Muscle of back (tissue), 13 donors: ENCODE measurements at places on chromosomes 1 and 21. TPM values are rescaled to one million over a fixed set of nuclear protein-coding genes. Genes with fewer than 3 reads are reported as not detected.

GRCh38 chr1:151834239-151834638 lies 2.6 kb upstream of the RORC start:
- DNase-seq = no peak

GRCh38 chr1:116808200-116808847 lies 54.1 kb downstream of the CD2 start:
- no peak for DNase-seq

- DNase-seq = no peak
These were observed 12.0 kb downstream of the SLAMF8 start for GRCh38 chr1:159838715-159839114.

- DNase-seq = no peak
These were observed 12.7 kb upstream of the CTRC start for GRCh38 chr1:15425521-15425920.

GRCh38 chr1:1000357-1001056 lies 610 bp upstream of the HES4 start:
- peak; percentile 87 for DNase-seq

Gene POGK
- 19.8 TPM for polyA plus RNA-seq

DNA sequence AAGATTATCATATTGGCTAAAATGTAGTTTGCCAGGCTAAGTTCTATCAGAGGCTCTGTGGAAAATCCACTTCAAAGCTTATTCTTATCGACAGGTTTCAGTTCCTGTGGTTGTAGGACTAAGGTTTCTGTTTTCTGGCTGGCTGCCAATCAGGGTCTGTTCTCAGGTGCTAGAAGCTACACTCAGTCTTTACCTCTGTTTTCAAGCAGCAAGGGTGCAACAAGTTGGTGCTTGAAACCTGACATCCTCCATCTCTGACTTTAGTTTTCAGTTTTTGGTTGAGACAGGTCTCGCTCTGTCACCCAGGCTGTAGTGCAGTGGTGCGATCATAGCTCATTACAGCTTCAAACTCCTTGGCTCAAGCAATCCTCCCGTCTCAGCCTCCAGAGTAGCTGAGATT lies 15.3 kb upstream of the TMCO2 start:
- DNase-seq = no peak

- no peak for DNase-seq
These were observed 17.2 kb downstream of the OMA1 start for GRCh38 chr1:58529284-58529683.

Gene TNN
- polyA plus RNA-seq = 3.7 TPM

DNA sequence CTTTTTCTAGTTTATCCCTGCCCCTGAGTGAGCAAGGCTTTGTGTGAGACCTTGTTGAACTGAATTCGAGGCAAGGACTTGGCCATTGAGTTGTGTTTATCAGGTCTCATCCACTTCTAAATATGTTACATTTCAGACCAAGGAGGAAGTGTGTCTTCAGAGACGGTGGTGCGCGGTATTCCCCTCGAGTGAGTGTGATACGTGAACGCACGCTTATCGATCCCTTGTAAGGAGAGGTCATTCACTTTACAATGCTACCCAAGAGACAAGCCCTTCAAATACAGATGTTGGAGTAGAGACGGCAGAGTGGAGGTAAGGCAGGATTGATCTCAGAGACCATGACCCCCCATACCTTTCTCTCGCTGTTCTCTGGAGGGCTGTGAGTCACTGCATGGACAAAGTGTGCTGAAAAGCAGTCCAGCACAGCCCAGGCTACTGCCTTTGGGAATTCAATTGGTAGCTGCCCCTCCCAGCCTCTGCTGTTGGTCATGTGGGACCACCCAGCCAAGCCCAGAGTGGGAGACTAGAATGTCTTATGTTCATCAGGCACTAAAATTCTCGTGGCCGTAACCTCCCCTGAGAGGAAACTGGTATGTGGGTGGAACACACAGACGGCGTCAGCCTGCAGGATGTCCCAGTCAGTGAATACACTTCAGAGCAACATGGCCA lies 16.3 kb upstream of the MTARC1 start:
- DNase-seq = no peak

DNA sequence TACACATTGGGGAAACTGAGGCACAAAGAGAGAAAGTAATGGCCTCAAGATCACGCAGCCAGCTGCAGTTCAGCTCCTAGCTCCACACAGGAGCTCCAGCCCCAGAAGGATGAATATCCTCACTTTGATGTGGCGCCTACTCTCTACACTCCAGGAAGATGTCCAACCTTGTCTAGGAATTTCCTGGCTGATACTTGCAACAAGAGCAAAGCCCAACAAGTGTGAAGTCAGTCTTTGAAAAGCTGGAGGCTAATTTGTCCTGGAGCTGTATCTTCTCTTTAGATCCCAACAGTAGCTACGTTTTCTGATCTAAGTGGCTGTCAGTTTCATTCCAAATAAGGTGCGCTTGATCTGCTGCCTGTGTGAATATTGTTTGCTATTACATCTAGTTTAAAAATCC lies 344.9 kb downstream of the PTPRU start:
- peak; percentile 10 for DNase-seq

Gene HES3
- polyA plus RNA-seq = not detected

Gene CFAP57
- polyA plus RNA-seq = 0.23 TPM

- no peak for DNase-seq
These were observed 28.2 kb downstream of the TCEANC2 start for GRCh38 chr1:54081306-54082270.

Gene SLC2A5
- 8.1 TPM for polyA plus RNA-seq

DNA sequence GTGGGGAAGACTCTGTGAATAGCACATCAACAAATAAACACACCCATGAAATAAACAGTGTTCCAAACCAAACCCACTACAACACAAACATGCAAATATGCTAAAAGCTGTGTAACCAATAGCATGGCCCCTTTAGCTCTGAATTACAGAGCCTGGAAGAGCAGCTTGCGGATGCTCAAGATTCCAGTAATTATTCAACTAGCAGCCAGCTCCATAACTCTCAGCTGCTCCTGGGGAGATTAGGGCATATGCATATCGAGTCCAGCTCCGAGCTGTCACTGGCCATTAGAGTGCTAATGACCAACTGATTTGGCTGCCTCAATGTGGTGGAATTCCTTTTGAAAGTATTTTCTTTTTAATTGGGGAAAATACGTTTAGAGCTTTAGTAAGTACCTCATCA lies 207.1 kb downstream of the HHAT start:
- DNase-seq = no peak

Gene ELF3
- 0.65 TPM for polyA plus RNA-seq

DNA sequence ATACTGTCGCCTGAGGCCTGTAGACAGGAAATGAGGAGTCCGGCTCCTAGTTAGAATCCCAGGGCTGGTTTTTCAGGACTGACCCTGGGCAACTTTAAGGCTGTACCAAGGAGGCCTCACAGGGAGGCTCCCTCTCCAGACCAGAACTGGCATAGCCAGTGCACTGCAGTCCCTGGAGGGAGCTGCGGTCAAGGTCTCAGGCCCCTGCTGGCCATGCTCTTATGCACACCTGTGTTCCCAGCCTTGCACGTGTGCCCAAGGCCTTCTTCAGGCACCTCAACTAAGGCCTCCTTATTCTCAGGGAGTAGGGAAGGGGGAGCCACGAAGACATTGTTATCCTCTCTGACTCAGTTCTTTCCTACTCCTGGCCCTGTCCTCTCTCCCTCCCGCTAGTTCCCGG lies 22.0 kb upstream of the IFNAR1 start:
- DNase-seq = no peak

DNA sequence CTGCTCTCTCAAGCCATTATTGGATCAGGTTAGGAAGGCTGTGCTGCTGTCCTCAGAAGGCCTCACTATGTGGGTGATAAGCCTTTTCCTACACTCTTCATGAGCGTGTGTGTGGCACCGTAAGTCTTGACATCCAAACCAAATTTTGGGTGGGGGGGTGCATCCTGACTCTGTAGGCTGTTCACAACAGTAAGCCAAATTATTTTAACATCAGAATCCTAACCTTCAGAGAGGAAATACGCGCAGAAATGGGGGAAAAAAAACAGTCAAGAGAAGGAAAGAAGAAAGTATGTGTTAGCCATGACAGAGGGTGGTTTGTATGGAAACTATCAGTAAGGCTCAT lies 21.0 kb downstream of the STPG1 start:
- no peak for DNase-seq

Gene RHOU
- 22.1 TPM for polyA plus RNA-seq

Gene ZYG11A
- 0.07 TPM for polyA plus RNA-seq

DNA sequence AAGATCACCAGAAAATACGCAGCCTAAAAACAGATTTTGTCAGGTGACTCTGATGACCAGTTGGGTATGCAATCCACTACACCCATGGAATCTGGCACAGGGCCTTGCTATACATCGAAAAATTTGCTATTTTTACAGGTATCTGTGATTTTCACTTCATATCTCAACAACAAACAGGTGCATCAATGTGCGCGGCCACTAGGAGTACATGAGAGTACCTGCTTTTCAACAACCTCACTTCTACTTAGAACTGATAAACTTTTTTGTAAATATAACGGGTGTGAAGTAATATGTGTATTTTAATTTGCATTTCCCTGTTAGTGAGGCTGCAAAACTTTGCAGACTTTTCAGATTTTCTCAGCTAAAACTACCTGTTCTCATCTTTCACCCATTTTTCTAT lies 80.8 kb downstream of the SLC45A1 start:
- no peak for DNase-seq

Gene TRAPPC10
- 13.5 TPM for polyA plus RNA-seq

DNA sequence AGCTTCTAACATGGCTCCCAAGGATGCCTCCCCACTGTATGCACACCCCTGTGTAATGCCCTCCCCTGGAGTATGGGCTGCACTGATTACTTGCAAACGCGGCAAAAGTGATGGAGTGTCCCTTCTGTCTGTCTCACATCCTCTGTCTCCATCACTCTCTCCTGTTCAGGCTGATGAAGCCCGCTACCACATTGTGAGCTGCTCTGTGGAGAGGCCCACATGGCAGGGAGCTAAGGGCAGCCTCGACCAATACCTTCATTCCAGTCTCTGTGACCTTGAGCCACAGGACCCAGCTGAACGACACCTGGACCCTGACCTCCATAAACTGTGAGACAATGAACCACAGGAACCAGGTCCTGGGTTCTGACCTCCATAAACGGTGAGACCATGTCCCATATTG lies 154.1 kb upstream of the ETV3 start:
- DNase-seq = no peak

DNA sequence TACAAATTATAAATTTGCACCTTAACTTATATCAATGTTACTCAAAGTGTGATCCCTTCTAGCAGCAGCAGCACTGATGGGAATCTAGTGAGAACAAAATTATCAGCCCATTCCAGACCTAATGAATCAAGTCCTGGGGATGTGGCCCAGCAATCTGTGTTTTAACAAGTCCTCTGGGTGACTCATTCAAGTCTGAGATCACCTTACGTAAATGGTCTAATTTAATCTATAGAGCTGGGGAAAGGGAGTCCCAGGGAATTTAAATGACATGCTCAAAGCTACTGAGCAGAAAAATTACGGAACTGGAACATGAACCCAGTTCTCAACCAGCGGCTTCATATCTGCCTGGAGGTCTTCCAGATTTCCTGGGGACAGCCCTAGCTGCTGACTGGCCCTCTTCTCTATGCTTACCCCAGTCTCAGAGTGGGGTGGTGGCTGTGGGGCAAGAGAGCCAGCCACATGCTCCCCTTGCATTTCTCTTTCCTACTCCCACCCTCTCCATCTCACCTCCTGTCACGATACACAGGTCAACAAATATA lies 220.0 kb downstream of the TM2D1 start:
- no peak for DNase-seq

Gene RNF115
- polyA plus RNA-seq = 15.2 TPM

Gene OR2AK2
- polyA plus RNA-seq = not detected

- DNase-seq = no peak
These were observed 172.5 kb downstream of the CTH start for GRCh38 chr1:70583522-70583921.

DNA sequence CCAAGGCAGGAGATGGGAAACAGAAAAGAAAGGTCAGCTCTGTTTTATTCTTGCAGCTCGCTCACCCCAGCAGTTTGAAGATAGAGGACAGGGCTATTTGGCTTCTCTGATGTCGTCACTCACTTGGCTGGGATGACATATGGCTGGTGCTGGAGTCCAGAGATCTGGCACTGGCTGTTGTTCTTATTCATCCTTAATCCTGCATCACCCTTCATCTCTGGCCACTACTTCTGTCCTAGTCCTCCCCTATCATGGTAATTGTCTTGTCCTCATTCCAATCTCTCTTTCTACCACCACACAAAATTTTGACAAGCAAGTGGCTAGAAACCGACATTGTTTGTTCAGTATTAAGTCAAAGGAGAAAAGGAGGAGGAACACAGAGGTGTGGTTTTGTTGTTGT lies 103.8 kb upstream of the PDE4B start:
- DNase-seq = no peak

- DNase-seq = no peak
These were observed 13.7 kb upstream of the VPS45 start for GRCh38 chr1:150053926-150054325.

Gene PLPPR4
- 9.3 TPM for polyA plus RNA-seq

DNA sequence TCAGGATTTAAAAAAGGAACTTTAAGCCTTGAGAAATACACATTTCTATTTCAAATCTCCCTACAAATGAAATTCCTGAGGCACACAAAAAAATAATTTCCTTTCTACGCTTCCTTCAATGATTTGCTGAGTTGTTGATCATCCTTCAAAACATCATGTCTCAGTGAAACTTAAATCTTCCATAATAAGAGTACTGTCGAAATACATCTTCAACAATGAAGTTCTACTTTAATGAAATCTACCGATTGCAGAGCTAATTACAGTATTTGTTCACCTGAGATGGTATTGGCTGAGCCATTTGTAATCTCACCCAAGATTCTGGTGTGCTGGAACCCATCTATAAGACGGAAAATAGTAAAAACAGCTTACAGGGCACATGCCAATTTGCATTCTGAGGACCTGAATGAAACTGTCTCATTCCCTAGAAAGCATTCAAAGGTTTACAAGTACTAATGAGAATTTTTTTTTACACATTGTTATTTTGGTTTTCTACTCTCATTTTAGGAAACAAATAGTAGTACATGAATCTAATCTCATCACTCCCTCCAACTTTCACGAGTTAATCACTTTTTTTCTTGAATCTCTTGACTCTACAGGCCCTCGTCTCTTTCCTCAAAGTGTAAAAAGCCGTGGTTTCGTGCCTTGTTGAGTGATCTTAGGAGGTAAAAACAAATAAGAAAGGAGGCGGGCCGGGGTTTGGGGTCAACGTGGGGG lies 1.1 kb downstream of the CHML start:
- DNase-seq = no peak

DNA sequence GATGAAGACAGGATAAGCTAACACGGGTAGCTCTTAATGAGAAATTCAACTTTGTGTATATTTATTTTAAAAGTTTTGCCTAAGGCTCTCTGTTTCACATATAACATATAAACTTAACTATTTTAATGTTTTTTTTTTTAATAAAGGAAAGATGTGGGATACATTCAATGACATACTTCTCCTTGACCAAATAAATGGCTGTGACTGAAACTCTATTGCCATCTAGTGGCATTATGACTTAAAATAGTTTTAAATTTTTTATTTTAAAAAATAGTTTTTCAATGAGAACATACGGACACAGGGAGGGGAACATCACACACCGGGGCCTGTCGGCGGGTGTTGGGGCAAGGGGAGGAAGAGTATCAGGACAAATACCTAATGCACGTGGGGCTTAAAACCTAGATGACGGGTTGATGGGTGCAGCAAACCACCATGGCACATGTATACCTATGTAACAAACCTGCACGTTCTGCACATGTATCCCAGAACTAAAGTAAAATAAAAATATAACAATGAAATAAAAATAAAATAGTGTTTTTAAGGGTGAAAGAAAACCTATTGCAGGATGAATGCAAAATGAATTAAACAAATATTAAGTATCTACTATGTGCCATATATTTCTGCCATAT lies 83.4 kb downstream of the LYST start:
- peak; percentile 42 for DNase-seq

Gene FYB2
- polyA plus RNA-seq = not detected

GRCh38 chr1:225772323-225772768 lies 5.3 kb upstream of the SRP9 start:
- DNase-seq = peak; percentile 92
